Activated T-helper 1 cell treated with anti-CD3 and anti-CD28 coated beads, Interleukin-2, amount 50 U/mL, for 16 hours (primary cell): ENCODE measurements at places on chromosomes 6 and 20.

GRCh38 chr6:105029581-105029980 lies 72.7 kb downstream of the LIN28B start:
- DNase-seq: no peak

- DNase-seq: no peak
Measured at GRCh38 chr20:3106658-3107463, 22.3 kb upstream of the AVP start.

DNA sequence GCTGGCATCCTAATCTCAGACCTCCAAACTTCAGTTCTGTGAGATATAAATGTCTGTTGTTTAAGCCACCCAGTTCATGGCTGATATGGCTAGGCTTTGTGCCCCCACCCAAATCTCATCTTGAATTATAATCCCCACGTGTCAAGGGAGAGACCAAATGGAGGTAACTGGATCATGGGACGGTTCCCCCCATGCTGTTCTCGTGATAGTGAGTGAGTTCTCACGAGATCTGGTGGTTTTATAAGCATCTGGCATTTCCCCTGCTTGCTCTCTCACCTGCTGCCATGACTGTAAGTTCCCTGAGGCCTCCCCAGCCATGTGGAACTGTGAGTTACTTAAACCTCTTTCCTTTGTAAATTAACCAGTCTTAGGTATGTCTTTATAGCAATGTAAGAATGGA lies 56.7 kb downstream of the KIAA0319 start:
- DNase-seq: no peak

DNA sequence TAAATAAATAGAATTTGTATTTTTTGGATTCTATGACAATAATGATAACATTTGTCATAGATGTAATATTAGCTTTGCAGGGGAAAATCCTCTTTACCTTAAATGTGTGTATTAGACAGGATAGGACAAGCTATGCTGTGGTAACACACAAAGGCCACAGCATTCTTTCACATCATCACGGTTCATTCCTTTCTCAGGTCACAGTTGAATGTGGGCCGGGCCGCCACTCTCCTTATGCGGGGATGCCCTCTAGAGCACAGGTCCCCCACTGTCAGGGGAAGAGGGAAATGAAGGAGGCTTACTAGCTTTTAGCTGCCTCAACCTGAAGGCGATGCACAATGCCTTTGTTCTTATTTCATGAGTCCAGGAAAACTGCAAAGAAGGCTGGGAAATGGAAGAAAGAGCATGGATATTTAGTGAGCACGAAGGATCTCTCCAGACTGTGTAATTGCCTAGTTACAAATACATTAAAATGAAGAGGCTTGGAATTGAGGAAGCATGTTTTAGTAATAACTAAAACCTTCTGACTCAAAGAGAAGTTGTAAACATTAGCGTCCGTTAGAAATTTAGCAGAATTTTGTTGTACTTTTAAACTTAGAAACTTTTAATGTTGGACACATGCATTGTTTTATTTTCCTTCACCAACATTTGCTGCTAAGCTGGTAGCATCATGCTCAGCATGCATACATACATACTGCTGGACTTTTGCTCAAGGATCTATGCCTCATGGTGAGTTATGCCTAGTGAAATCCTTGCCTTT lies 248.9 kb upstream of the FOXQ1 start:
- DNase-seq: no peak

DNA sequence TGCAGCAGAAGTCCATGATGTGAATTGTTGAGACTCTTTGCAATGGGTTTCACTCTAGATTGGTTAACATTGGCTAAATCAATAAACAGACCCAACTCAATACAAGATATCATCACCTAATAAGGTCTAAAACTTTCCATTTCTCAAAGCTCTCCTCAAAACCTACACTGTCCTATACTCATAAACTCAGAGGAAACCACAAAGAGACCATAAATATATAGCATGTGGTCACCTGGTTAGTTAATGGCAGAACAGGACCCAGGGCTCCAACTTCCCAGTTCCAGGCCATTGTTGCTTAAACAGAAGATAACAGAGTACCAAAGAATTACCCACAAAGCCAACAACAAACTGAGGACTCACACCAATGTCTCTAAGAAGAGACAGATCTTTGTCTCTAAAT lies 12.0 kb downstream of the RTN4IP1 start:
- no peak for DNase-seq

DNA sequence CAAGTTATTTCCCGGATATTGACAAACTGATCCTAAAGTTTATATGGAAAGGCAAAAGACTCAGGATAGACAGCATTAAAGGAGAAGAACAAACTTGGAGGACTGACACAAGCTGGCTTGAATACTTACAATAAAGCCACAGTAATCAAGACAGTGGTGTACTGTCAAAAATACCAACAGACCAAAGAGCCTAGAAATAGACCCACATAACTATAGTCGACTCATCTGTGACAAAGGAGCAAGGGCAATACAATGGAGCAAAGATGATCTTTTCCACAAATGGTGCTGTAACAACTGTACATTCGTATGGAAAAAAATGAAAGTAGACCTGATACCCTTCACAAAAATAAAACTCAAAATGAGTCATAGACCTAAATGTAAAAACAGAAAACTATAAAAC lies 46.0 kb downstream of the ABHD12 start:
- DNase-seq: no peak

DNA sequence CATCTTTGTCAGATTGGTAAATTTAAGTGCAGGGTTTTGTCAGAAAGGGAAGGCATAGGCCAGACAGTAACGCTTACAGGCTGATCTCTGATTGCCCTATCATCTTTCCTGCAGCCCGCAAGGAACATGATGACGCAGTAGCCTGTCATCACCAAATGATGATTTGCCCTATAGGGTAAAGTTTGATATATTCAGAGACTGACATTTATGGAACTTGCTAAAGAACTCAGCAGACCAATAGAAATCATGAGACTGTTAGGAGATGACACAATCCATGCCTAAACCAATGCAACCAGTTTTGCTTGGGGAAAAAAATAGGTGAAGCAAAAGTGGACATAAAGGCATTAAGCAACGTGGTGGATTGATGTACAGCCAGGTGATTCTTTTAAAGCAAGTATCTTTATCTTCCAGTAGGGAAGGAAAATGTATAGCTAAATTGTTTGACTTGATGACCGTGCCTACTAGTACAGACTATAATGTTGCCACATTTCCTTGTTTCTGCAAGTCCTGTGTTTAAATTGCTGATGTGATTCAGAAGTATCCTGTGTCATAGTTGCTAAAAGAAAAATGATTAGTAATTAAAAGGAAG lies 2.4 kb downstream of the NUS1 start:
- no peak for DNase-seq
